ENCODE measurements at places on chromosomes 12 and 14. TPM values are rescaled to one million over a fixed set of nuclear protein-coding genes. Genes with fewer than 3 reads are reported as not detected.

The WSB2 gene
- 135 TPM for polyA plus RNA-seq

The E2F7 gene
- 11.9 TPM for polyA plus RNA-seq

The SINHCAF gene
- 29.7 TPM for polyA plus RNA-seq

The DNAAF2 gene
- 6.0 TPM for polyA plus RNA-seq

The VPS29 gene
- 152 TPM for polyA plus RNA-seq

The ANKS1B gene
- polyA plus RNA-seq: not detected

The CRIP1 gene
- 0.37 TPM for polyA plus RNA-seq

The MYH6 gene
- not detected for polyA plus RNA-seq

The LHX5 gene
- 0.17 TPM for polyA plus RNA-seq

The DHRS4L2 gene
- 15.7 TPM for polyA plus RNA-seq

The RAD9B gene
- polyA plus RNA-seq: 0.27 TPM

The ALX1 gene
- polyA plus RNA-seq: not detected

The INHBC gene
- polyA plus RNA-seq: 0.03 TPM

The SLC24A4 gene
- 0.05 TPM for polyA plus RNA-seq

The RHNO1 gene
- 37.6 TPM for polyA plus RNA-seq

The MMP17 gene
- 8.1 TPM for polyA plus RNA-seq

The CLEC4E gene
- polyA plus RNA-seq: not detected
